ENCODE measurements at places on chromosomes 2 and 18.
A peak's percentile ranks its signal among the peaks of the same experiment; 100 is the strongest.

DNA sequence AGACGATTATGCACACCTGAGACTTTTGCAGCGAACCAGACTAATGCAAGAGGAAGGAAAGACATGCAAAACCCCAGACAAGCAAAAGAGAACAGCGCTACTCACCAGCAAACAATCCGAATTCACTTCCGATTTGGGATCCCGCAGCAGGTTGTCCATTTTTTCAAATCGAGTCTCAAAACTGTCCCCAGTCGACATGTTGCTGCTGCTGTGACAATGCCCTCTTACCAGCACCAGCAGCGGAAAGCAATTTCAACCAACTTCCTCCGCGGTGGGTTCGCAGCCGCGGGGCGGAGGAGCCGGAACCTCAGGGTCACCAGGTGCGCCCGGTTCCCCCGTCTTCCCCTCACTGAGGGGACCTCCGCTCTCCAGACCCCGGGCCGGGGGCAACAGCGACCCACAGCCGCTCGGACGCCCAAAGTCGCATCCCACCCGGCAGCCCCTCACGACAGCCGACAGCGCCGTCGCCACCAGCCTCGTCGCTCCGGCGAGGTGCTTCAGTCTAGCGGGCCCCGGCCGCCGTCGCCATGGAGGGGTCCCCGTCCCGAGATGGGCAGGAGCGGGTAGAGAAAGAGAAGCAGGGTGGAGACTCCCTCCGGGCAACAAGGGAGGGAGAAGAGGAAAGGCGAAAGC is 784 bp downstream of the ROCK1 start:
- DNase-seq: peak; percentile 62

DNA sequence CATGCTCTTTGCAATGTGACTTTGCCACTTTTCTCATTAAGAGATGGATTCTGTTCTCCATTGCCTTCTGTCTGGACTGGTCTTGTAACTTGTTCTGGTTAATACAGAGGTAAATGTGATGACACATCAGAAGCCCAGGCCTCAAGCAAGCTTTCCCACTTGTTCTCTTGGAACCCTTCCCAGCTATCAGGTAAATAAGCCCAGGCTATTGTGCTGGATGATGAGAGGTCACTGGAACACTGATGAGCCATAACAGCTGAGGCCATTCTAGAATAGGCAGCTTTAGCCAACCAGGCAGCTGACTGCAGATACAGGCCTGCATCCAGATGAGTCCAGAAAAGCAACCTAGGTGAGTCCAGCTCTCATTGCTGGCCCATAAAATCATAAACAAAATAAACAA is 1007.0 kb upstream of the ACVR2A start:
- no peak for DNase-seq

DNA sequence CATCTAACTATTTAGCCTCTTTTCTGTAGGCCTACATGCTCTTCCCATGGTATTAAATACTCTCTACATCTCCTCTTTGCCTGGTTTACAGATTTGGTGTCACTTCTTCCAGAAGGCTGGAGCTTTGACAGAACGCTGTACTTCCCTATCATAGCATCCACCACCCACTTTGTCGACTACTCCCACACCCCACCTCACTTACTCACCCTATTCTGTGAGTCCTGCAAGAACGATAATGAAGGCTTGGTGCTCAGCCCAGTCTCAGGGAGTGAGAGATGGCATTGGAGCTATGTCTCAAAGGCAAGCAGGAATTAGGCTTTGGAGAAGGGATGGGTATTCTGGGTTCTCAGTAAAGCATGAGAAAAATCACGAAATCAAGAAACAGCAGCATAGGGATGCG is 20.3 kb upstream of the KDM3A start:
- no peak for DNase-seq

GRCh38 chr2:205051417-205051816 is 506.1 kb downstream of the PARD3B start:
- DNase-seq: no peak

DNA sequence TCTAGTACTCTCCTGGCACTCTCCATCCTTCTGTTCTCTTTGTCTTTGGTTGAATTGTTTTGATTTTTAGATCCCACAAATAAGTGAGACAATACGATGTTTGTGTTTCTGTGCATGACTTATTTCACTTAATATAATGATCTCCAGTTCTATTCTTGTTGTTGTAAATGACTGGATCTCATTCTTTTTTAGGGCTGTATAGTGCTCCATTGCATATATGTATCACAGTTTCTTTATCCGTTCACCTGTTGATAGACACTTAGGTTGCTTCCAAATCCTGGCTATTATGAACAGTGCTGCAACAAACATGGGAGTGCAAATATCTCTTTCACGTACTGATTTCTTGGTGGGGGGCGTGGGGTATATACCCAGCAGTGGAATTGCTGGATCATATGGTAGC is 245.0 kb downstream of the ADCYAP1 start:
- DNase-seq: no peak

DNA sequence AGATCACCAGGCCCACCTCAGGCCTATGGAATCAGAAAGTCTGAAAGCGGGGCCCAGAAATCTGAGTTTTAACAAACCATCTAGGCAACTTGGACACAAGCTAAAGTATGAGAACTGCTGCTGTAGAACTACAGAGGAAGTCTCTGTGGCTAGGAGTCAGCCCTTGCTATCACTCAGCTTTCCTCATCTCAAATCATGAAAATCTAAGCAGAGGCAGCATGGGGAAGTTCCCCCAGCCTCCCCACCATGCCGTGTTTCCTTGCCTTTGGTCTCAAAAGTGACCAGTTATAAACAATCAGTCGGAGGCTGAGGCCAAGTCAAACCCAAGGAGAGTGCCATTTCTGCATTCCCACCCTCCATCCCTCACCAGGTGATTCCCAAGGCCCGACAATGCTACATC is 404.7 kb downstream of the BCL11A start:
- DNase-seq: no peak

DNA sequence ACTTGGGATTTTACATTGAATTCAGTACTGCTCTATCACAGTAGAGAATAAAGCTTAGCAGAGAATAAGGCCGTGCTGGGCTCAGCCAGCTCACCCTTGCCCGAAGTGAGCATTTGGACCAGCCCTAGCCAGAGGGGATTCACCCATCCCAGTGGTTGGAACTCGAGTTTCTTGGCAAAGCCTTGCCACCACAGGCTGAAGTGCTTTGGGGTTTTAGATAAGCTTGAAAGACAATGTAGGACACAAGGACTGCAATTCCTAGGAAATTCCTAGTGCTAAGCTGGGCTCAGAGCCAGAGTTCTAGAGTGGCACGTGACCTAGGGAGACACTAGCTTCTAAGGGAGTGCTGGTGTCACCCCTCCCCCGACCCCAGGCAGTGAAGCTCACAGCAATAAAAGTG is 28.0 kb downstream of the SERPINB11 start:
- no peak for DNase-seq

DNA sequence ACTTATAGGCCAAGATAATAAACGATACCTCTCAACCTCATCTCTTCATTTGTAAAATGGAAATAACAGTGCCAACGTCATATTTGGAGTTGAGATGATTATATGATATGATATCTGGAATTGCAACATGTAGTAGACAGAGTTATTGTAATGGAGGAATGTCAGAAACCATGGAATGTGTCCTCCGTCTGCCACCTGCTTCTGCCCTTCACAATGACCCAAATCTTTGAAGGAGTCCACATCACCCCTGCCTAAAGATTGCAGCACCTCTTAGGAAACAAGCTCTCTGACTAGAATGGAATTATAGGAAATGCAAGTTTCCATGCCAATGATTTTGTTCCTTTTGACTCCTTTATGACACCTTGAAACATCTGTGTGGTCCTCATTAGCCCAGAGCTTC is 14.9 kb downstream of the NR4A2 start:
- no peak for DNase-seq

- no peak for DNase-seq
These were observed 182.8 kb upstream of the MEIS1 start for GRCh38 chr2:66252109-66252508.

All from HL-60 (cell line).